ENCODE measurements at places on chromosomes 6 and 20.

DNA sequence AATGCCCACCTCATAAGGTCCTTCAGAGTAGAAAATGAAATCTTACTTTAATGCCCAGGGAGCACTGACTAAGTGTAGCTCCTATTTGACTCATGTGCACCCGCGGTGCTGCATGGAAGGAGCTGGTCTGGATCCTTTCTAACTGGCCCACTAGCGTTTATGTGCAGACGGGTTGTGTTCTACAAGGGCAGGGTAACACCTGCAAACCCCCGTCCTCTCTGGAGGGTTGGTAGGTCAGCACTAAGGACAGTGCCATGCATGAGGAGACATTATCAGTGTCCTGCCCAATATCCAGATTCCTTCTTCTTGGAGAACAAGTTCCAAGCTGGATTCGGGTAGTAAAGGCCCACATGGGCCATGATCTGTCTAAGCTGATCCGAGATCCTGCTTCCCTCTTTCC lies 140.3 kb downstream of the ANKRD60 start:
- no peak overlapping the region for H3K27ac ChIP-seq
- no peaks in the 10 kb centered on the region for H3K4me1 ChIP-seq
- H3K4me3 ChIP-seq: no peak overlapping the region
- peaks cover 17% of the 10 kb centered on the region for H3K27me3 ChIP-seq
- DNase-seq: no peak

DNA sequence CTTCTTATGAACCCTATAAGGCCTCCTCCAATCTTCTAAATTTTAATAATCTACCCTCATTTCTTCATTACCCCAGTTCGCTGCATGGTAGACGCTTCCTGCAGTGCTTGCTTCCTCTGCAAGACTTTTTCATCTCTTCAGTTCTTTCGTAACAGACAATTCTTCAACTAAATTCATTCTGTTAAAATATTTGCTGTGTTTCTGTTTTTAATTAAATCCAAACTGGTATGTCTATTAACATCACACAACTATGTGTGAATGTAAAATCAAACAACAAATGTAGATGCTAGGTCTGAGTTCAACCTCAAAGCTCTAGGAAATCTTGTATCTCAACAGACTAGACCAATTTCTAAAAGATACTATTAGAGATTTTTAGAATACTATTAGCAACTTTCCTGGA lies 199.3 kb downstream of the RNGTT start:
- no peak for DNase-seq
- no peak overlapping the region for H3K4me3 ChIP-seq
- H3K27me3 ChIP-seq: no peaks in the 10 kb centered on the region
- H3K4me1 ChIP-seq: no peaks in the 10 kb centered on the region
- no peak overlapping the region for H3K27ac ChIP-seq

- no peak for DNase-seq
- peaks cover 26% of the 10 kb centered on the region for H3K4me1 ChIP-seq
- peaks cover 6% of the 10 kb centered on the region for H3K27me3 ChIP-seq
- no peak overlapping the region for H3K4me3 ChIP-seq
Observed at GRCh38 chr6:43801495-43802181, 31.6 kb downstream of the VEGFA start.

- H3K36me3 ChIP-seq: no peaks in the 10 kb centered on the region
- no peaks in the 10 kb centered on the region for H3K4me1 ChIP-seq
- H3K27me3 ChIP-seq: peaks cover 59% of the 10 kb centered on the region
- no peak overlapping the region for H3K4me3 ChIP-seq
- no peak overlapping the region for H3K27ac ChIP-seq
Observed at GRCh38 chr6:35185302-35185681, 28.5 kb upstream of the SCUBE3 start.

- DNase-seq: no peak
- no peak overlapping the region for H3K4me3 ChIP-seq
- H3K27me3 ChIP-seq: no peaks in the 10 kb centered on the region
Observed at GRCh38 chr6:143128681-143129015, 68.0 kb downstream of the AIG1 start.

GRCh38 chr20:19701429-19701828 lies 56.6 kb upstream of the RIN2 start:
- no peak overlapping the region for H3K4me3 ChIP-seq
- H3K36me3 ChIP-seq: no peaks in the 10 kb centered on the region
- no peaks in the 10 kb centered on the region for H3K4me1 ChIP-seq

GRCh38 chr20:4811661-4812181 lies 90.0 kb downstream of the PRND start:
- DNase-seq: peak; percentile 82
- H3K4me3 ChIP-seq: peak overlapping the region; percentile 91
- H3K27ac ChIP-seq: peak overlapping the region; percentile 98
- no peaks in the 10 kb centered on the region for H3K27me3 ChIP-seq
- peaks cover 80% of the 10 kb centered on the region for H3K4me1 ChIP-seq

- no peaks in the 10 kb centered on the region for H3K27me3 ChIP-seq
- no peaks in the 10 kb centered on the region for H3K4me1 ChIP-seq
Observed at GRCh38 chr6:123879749-123880148, 76.1 kb downstream of the NKAIN2 start.

GRCh38 chr6:128063850-128064539 lies 163.1 kb upstream of the THEMIS start:
- no peak for DNase-seq
- H3K4me3 ChIP-seq: no peak overlapping the region
- H3K36me3 ChIP-seq: no peaks in the 10 kb centered on the region
- H3K4me1 ChIP-seq: no peaks in the 10 kb centered on the region
- H3K27ac ChIP-seq: no peak overlapping the region
- no peaks in the 10 kb centered on the region for H3K27me3 ChIP-seq
